Pancreas (tissue), 10 donors: ENCODE measurements at places on chromosomes 16 and 17.

- DNase-seq = peak; percentile 42
Measured at GRCh38 chr17:78337244-78338109, 22.4 kb downstream of the SOCS3 start.

DNA sequence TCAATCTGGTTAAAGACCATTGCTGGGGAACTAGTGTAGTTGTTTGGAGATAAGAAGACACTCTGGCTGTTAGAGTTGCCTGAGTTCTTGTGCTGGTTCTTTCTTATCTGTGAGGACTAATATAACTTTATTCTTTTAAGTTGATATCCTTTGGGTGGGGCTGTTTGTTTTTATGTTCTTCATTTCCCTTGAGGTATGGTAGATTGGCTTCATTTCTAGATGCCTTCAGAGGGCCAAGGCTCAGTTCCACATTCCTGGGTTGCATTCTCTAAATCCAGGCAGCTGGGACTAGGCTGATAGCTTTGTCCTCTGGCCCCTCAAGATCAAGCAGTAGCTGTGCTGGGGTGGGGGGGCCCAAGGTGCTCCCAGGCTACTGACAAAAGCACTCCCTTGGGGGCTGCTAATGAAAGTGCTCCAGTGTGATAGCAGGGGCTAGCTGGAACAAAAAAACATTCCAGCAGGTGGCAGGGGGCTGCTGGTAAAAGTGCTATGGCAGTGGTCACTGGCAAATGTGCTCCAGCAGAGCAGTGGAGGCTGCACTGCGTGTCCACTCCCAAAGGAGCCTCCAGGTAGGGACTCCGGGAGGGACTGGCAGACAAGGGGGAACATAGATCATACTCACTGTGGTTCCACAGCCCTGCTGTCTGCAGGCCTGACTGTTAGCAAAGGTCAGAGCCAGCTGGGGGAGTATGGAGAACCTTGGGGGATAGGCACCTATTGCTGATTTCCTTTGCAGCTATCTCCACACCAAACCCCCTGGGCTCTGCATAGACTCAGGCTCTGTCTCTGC is 45.9 kb upstream of the KCNJ16 start:
- no peak for DNase-seq

GRCh38 chr17:69344939-69345338 is 18.0 kb upstream of the ABCA5 start:
- DNase-seq = no peak

DNA sequence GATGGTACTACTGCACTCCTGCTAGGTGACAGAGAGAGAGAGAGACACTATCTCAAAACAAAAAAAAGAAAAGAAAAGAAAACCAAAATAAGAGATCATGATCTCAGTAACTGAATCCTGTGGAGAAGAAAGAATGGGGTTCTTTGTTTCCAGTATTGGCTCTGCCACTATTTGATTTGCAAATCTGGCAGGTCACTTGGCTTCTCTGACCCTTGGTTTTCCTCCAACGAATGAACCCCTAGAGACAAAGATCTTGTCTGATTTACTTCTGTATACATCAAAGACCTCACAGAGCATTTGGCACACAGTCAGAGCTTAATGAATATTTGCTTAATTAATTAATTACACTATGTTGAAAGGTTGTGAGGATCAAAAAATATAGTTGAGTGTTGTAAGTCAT is 47.9 kb upstream of the NLK start:
- DNase-seq = no peak

DNA sequence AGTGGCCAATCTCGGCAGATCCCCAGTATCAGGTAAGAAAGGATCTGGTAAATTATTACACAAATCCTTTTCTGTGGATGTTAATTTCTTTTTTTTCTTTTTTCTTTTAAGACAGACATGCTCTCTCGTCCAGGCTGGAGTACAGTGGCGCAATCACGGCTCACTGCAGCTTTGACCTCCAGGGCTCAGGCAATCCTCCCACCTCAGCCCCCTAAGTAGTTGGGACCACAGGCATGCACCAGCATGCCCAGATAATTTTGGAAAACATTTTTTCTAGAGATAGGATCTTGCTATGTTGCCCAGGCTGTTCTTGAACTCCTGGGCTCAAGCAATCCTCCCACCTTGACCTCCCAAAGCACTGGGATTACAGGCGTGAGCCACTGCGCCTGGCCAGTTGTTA is 54.0 kb downstream of the GAS7 start:
- no peak for DNase-seq

- DNase-seq = peak; percentile 35
Measured at GRCh38 chr17:79073706-79074088, 927 bp upstream of the ENGASE start.

- no peak for DNase-seq
Measured at GRCh38 chr17:9937241-9937761, 32.2 kb upstream of the RCVRN start.

GRCh38 chr17:69466905-69467667 is 52.6 kb downstream of the MAP2K6 start:
- DNase-seq = peak; percentile 20

- DNase-seq = no peak
Measured at GRCh38 chr16:88973007-88973410, 4.0 kb downstream of the CBFA2T3 start.

GRCh38 chr16:87849419-87850008 is 19.8 kb downstream of the SLC7A5 start:
- DNase-seq = peak; percentile 48

DNA sequence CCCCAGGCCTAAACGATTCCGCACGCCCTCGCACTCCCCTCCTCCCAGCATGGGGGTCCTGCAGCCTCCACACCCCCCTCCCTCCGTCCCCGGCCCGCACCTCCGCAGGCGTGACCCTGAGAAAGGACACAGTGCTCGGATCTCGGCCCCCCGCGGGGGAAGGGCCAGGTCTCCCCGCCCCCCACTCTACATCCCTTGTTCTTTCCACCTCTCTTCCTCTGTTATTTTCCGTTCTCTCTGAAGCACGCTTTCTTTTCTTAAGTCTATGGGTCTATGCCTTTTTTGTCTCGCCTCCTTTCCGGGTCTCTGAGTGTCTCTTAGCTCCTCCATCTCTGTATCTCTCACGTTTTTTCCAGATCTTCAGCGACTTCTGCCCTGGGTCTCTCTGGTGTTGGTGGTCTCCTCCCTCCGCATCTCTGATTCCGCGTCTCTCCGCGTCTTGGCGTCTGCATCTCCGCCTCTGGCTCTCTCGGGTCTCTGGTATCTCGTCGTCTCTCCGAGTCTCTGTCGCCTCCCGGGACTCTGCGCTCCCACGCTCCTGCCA is 2.1 kb upstream of the HES7 start:
- no peak for DNase-seq

DNA sequence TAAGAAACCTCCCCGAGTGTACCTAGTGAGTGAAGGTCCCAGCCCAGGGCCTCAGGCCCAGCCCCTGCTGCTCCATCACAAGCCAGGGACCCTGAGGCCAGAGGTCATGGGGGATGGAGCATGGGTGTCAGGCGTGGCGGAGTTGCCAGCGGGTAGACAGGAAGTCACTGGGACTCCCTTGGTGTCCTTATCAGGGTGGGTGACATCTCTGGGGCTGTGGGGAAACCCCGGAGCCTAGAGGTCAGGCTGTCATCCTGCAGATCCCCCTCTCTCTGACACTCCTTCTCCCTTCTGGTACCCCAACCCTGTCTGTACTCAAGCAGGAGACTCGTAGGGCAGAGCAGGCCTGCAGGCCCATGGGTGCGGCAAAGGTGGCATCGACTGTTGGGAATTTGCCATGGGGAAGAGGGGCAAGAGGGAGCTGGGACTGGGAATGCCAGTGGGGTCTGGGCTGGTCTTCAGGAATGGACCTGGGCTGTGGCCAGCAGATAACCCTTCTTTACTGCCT is 10.8 kb upstream of the ADGRG1 start:
- no peak for DNase-seq

GRCh38 chr16:67043420-67043819 is 14.5 kb downstream of the CBFB start:
- no peak for DNase-seq

DNA sequence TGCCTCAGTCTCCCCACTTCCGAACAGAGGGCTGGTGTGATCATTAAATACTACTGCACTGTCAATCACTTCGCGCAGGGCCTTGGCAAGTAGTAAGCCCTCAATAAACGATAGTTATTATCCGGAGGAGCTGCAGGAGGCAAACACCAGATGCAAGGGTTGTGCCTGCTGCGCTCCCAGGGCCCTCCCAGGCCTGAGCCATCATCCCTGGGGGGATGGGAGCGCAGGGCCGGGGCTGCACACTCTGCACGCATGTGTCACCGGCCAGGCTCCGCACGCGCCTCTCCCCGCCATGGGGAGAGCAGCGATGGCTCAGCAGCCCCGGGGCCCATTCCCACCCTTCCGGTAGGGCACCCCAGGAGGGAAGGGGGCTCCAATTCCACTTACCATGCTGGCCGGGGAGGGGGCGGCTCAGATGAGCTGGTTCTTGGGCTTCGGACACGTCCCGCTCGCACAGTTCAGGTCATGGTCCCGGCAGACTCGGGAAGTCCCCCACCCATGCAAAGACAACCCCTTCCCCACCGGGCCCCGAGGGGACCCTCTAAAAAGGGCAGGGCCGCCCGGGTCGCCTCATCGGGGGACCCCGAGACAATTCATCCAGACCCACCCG is 681 bp downstream of the XPO6 start:
- DNase-seq = peak; percentile 85

- DNase-seq = peak; percentile 53
Measured at GRCh38 chr16:17224879-17225281, 245.9 kb downstream of the XYLT1 start.

DNA sequence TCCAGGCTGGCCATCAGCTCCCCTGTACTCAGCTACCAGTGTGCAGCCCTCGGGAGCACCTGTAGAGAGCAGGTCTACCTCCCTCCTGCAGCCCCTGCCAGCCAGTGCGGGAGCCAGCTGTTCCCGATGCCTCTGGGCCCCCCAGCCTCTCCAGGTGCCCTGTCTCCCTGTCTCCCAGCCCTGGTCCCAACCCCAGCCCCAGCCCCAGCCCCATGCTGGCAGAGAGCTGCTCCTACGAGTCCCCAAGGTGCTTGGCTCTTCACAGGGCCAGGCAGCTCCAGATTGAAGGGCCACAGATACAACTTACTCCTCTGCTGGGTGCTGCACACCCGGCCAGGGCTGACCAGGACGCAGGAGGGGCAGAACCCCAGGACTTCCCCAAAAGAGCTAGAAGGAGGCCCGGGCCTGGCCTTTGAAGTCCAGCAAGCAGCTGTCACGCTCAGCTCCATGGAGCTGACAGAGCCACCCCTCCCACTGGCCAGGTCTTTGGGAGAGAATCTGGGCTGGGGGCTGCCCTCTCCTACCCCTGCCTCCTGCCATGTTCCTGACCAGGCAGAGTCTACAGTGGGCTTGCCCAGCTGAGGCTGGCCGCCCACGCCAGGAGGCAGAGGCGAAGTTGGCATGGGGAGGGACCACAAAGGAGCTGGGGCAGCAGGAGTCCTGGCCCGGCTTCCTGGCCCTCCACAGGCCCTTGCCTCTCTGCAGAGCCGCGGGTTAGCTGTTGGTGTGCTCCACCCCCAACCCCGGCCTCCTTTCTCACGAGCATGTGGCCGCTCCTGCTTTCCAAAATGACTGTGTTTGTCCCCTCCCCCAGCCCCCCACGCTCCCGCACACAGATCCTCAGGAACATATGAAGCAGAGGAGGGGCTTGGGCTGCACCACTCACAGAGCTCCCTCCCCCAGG is 9.5 kb upstream of the ADAM11 start:
- DNase-seq = no peak

- DNase-seq = no peak
Measured at GRCh38 chr17:60423865-60424264, 1.6 kb downstream of the CHCT1 start.

- peak; percentile 53 for DNase-seq
Measured at GRCh38 chr17:3485481-3486068, 9.8 kb downstream of the ASPA start.

GRCh38 chr16:20844588-20844987 is 38.3 kb downstream of the REXO5 start:
- no peak for DNase-seq

- DNase-seq = no peak
Measured at GRCh38 chr17:74342224-74342623, 16.2 kb downstream of the KIF19 start.

DNA sequence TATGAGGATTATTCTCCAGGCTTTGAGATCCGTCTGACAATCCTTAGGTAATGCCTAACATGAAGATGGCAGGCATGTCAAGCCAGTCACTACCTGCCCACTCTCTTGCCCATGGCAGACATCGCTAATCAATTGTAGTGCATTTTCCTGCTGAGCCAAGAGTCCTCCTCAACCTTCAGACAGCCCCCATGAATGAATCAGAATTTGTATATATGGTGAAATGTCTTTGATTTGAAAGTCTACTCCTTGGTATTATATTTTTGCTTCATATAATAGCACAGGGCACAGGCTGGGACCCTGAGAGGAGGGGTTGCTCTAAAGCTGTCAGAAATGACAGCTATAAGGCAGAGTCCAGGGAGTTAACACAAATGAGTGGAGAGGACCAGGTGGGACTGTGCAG is 27.0 kb upstream of the COQ7 start:
- DNase-seq = no peak

GRCh38 chr17:20105539-20106280 is 96.6 kb downstream of the SPECC1 start:
- no peak for DNase-seq

- peak; percentile 64 for DNase-seq
Measured at GRCh38 chr16:87464691-87465300, 28.0 kb downstream of the ZCCHC14 start.

DNA sequence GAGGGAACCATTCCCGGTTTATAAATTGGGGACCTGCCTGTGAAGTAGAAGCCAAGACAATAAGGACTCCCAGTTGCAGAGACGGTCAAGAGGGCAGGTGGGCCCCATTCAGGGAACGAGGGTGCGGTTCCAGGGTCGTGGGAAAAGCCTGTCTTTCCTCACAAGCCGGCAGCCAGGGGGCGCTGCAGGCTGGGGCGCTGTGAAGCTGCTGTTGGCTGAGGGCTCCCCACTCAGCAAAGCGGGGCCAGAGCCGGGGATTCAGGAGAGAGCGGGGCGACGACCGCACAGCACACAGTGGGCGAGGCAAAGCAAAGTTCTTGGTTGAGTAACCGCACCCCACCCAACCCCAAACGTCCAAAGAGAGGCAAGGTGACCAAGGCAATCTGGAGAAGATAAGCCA is 24.9 kb downstream of the CDRT15 start:
- no peak for DNase-seq

DNA sequence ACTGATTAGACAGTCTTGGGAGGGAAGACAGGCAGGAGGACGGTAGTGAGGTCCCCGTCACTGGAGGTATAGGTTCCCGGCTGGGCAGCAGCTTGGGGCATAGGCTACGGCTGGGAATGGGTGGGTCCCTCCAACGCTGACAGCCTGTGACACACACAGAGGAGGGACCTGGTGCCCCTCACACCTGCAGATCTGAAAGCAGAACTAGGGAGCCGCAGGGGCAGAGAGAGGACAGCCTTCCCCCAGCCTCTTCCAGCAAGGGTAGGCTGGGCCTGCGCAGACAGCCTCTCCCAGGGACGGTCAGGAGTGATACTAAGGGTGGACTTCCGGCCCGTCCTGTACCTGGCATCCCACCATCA is 2.0 kb downstream of the P2RX1 start:
- no peak for DNase-seq
